ENCODE measurements at places on chromosomes 1 and 21.
A peak's percentile ranks its signal among the peaks of the same experiment; 100 is the strongest.

DNA sequence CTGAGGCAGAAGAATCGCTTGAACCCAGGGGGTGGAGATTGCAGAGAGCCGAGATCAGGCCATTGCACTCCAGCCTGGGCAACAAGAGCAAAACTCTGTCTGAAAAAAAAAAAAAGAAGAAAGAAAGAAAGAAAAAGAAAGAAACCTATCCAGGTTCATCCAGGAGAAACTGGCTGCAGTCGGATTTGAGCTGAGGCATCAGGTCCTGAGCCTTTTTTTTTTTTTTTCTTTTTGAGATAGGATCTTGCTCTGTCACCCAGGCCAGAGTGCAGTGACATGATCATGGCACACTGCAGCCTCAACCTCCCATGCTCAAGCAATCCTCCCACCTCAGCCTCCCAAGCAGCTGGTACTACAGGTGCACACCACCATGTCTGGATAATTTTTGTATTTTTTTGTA, 22.5 kb upstream of the LUZP1 start:
- no peak for DNase-seq

DNA sequence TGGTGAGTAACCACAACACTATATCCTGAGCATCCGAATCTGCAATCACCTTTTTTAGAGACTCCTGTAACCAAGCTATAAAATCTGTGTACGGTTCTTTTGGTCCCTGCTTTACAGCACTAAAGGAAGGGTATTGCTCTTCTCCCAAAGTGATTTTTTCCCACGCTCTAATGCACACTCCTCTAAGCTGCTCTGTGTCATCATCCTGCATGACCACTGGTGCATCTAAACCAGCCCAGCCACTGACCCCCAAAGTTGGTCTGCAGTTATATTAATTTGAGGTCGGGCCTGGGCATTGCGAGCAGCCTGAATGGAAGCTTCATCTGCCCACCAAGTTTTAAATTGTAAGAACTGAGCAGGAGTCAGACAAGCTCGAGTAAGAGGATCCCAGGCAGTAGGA, 480.0 kb downstream of the PTPRU start:
- DNase-seq = no peak

- DNase-seq = peak; percentile 93
Measured at GRCh38 chr1:43396059-43396458, 6.4 kb downstream of the SZT2 start.

DNA sequence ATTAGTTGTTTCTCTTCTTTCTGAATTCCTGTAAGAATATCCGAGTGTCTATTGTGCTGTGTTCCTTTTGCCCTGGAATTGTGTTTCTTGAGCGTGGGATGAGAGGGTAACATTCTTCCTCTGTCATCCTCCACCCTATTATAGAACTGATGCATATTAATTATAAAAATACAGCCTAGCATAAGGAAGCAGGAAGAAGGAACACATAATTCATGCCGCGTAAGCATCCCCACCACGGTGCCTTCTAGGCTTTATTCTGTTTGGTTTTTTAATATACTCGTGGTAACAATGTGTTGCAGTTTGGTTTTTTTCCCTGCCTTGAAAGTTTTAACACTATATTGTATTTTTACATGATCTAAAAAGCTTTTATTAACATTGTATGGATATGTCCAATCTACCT, 65.7 kb downstream of the GALNT2 start:
- DNase-seq = no peak

- DNase-seq = no peak
Measured at GRCh38 chr1:212560933-212561460, 47.6 kb upstream of the ATF3 start.

DNA sequence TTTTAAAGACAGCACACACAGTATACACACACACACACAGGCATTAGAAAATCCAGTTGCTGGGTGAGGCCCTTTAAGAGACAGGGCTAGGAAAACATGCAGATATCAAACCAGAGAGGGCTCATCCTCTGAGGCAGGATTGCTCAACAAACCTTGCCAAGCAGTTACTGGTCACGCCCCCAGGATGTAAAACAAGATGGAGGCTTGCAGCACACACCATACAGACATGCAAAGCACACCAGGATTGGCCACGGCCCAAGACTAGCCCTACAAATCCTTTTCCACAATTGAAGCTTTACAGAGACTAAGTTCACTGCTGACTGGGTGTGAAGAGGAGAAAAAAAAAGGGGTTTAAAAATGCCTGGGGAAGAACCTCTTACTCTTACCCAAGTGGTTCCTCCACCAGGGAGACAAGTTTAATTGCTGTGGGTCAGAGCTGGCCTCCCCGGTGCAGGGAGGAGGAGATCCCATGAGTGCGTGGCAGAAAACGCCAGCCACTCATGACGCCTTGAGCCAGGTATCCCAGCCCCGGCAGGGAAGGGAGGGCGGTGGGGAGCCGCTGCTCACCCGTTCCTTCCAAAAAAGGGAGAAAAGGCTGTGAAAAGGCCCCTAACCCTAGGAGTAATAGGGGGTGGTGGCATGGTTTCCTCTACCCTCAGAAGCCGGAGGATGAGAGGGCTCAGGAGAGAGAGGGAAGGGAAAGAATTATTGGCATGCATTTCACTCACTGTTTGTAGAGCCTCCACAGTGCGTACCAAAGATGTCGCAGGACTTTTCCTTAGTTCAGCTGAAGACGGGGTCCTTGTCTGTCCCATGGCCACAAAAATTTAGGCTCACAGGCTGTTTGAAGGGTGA, 594.6 kb upstream of the ZP4 start:
- DNase-seq = no peak

GRCh38 chr1:184456189-184456588, 69.4 kb downstream of the C1orf21 start:
- no peak for DNase-seq

- no peak for DNase-seq
Measured at GRCh38 chr1:86288586-86289147, 107.5 kb downstream of the ODF2L start.

GRCh38 chr1:15308621-15309027, 61.6 kb downstream of the FHAD1 start:
- no peak for DNase-seq

DNA sequence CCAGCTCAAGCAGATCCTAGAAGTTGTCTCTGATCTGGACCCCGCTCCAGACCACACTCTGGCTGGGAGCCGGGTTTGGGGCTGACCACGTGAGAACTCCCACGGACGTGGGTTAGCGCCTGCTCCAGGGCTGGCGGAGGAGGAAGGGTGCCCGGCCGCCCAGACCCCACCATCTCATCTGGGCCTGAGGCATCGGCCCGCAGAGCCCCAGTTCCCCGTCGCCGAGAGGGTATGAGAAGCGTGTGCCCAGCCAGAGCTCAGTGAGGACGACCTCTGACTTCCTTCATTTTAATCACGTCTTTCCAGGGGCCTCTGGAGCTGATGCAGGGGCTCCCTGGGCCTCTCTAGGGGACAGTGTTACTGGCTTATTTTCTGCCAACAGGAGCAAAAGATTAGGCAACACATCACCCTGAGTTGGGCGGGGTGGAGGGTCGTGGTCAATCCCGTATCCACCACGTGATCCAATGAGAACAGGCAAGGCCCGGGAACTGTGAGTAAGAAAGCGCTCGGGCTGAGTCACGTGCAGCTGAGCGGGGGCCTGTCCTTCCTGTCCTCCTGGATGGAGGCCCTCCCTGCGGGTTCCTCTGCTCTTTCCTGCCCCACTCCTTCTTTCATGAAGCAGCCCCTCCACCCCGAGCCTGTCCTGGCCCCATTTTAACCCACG, 81.1 kb downstream of the SIK1 start:
- DNase-seq = no peak

- DNase-seq = no peak
Measured at GRCh38 chr21:27787046-27787445, 820.2 kb upstream of the ADAMTS5 start.

DNA sequence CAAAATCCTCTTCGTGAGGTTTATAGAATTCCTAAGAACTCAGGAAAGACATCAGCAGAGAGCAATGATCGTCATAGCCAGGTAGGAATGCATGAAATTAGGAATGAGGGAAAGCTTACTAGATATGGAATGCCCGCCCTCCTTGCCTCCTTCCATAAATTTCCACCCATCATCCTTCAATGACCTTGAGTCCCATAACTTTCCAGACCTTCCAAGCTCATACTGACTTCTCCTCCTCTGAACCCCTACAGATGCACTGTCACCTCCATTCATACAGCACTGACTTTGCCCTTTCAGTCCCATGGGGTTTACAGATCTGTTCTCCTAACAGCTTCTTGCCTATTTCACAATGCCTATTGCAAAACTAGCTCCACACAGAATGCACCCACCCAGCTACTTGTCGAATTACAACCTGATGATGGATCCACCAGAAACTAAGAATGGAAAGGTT, 23.8 kb upstream of the PPP1R15B start:
- no peak for DNase-seq

DNA sequence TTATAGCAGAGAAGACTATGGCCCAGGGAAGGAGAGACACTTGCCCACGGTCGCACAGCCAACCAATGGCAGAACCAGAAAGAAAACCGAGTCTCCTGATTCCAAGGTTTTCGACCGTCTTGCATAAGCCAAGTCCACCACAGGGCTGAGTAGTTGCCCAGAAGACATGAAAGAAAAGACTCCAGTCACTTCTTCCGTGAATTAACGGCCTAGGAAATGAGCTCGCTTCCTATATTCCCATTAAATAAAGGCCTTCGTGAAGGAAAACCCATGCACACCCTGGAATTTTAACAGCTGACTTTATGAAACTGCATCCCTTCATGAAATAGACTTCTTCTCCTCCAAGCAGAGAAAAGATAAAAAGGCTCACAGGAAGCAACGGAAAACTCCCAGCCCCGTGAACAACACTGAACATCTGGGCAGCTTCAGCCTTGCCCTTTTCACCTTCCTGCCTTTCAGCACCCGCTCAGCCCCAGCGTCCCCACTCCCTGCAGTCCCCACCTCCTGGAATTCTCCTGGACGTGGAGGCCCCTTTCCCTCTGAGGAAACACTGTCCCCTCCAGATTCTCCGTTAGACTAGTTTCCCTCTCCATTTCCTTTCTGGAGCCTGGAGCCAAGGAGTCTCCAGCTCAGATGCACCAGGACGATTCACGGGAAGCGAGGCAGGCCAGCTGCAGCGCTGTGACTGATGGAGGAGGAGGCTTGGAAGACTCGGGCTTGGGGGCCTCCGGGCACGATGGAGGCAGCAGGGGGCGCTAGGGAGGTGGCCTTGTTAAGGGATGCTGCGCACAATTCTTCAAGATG, 2.7 kb upstream of the MYOC start:
- DNase-seq = no peak

GRCh38 chr1:198696211-198696610, 57.4 kb downstream of the PTPRC start:
- no peak for DNase-seq

DNA sequence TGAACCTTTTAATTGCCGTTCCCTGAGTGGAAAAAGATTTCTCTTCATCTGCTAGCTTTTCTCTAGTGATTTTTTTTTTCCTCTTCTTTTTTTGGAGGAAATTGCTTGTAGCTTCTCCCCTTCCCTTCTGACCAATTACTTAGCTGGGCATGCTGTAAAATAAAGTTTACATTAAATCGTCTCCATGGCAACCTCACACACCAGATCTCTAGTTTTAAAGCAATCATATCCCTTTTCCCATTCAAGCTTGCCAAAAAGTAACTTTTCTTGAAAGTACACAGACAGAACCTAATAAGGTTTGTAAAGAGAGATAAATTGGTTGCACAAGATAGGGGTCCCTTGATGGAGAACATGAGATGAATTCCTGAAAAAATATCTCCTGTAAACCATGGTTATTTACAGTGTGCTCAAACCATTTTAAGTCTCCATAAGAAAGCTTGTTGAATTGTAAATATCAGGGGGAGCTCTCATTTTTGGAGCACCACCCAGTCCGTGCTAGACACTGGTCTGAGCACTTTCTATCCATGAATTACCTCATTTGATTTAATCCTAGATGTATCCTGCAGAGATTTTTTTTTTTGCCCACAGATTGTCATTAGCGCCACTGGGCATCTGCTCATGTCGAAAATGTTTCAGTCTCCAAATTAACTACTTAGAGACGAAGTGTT, 32.6 kb upstream of the HTR1D start:
- no peak for DNase-seq

DNA sequence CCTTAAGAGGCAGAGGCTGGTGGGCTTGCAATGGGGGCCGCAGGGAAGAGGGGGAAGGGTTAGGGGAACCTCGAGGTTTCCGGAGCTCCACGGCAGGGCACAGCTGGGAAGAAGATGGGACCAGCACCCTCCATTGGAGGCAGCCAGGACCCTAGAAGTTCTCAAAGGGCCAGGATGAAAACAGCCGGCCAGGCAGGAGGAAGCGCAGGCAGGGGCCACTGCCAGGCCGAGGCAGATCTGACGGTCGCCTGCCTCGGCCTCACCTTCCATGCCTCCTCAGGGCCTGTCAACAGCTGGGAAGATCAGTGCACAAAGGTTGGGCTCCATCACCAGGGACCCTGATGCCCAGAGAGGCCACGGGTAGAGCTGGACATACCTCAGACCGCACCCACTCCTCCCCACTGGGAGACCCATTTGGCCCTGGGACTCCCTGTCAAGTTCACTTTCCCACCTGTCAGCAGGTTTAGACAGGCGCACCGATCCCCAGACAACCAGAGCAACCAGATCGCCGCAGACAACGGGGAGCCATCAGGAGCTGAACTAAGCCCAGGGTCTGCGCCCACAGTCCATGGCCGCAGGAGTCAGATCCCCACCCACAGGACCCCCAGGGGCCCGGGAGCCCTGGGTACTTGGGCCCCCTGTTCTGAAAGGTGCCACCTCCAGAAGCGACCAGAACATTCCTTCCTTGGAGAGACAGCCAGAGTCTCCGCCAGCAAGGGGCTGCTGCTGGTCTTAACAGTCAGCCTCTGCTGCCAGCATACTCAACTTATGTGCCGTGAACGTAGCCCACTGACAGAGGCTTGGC, 2.2 kb downstream of the SLC19A1 start:
- no peak for DNase-seq

- DNase-seq = no peak
Measured at GRCh38 chr1:24727501-24728216, 17.6 kb upstream of the CLIC4 start.

DNA sequence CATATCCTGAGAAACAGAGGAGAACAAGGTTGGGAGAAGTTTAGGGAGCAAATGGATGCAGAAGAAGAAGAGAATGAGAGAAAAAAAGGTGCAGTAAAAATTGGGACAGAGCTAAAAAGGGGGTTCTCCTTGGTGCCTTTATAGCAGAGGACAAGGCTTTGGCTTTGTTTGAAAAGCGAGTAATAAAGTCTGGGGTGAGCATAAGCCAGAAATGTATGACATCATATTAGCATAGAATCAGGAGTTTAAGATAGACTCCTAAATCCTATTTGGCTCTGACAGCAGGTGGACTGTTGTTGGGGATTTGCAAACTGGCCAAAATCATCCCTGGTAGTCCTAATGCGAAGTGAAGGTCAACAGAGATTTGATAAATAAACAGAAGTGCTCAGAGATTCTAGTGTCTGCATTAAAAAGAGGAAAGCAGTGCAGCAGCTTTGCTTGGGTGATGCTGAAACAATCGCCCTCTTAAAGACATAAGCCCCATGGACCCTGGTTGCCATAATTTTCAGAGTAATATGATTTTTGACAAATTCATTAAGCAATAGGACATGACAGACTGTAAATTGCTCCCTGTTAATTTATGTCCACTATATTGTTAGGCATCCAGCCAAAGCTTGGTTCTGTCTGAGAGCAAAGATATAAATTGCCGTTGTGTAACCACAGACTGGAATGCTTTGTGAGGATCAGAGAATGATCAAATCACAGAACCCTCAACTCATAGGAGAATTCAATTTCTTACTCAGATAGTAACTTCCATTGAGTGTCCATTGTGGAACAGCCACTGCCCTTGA, 385.0 kb upstream of the NFIA start:
- no peak for DNase-seq
